NCI-H446 treated with DMSO at 0.1 percent for 48 hours (cell line): ENCODE measurements at places on chromosomes 5 and 9.

DNA sequence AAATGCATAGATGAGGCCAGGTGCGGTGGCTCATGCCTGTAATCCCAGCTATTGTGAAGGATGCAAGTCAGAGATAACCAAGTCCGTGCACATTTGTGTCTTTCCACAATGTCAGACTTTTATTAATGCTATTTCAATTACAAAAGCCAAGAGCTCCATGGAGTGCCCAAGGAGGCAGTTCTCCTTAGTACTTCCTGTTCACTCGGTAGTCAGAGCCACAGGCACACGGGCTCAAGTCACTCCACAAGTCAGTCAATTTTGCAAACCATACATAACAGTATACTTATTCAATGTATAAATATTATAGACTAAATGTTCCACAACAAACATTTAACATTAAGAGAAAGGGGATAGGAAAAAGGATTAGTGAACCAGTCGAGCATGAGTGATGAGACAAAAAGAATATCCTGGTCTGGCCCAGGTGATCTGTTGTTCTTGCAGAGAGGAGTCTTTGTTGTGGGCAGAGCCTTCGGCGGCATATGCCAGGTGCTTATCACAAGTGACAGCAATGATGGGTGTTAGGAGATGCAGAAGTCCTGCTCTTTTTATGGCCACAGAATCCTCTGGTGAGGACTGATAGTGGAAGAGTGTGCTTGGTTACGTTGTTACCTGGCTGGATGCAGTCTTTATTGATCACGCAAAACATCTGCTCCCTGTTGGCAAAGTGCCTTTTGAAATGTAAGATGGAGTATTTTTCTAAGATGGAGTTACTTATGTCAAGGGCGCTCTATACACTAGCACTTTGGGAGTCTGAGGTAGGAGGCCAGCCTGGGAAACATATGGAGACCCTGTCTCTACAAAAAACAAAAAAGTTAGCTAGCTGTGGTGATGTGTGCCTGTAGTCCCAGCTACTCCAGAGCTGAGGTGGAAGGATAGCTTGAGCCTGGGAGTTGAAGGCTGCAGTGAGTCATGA is 167.0 kb upstream of the FBXL17 start:
- no peak for DNase-seq

DNA sequence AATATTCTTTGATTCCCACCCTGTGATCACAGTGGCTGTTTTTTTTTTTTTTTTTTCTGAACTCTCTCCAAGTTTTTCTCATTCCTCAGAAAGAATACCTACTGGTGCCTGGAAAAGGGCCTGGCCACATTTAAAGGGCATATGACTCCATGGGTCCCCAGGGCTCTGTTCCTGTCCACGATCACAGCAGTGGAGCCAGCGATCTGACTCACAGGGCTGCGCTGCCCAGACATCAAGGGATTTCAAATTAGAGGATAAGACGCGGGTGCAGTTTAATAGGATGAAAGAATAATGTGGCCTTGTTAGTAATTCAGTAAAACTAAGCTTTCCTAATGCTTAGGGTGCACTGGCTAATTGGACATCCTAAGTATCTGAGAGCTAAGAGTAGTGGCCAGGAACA is 175.1 kb upstream of the MSX2 start:
- DNase-seq, result no peak

DNA sequence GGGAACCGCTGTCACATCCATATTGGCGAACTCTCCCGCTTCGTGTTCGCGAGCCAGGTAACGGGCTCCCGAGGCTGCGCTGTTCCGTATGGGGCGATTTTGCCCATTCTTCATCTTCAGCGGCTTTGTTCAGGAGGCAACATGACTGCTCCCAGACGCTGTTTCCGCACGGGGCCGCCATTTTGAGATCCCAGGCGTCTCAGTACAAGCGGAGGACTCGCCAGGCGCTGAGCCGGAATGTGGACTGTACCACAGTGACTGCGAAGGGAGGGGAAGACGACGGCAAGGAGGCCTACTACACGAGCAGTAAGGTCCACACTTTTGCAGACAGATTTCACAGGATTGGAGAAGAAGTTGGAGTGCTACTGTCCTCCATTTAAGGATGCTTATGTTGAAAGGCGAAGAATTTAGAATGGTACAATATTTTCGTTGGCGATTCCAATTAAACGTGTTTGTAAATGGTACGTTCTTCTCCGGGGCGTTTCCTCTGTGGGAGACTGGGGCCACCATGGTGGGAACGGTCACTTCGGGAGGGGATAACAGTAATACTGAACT is 41.6 kb upstream of the ZNF300 start:
- DNase-seq, result no peak

- DNase-seq, result no peak
Measured at GRCh38 chr5:132268769-132269551, 11.5 kb downstream of the PDLIM4 start.

DNA sequence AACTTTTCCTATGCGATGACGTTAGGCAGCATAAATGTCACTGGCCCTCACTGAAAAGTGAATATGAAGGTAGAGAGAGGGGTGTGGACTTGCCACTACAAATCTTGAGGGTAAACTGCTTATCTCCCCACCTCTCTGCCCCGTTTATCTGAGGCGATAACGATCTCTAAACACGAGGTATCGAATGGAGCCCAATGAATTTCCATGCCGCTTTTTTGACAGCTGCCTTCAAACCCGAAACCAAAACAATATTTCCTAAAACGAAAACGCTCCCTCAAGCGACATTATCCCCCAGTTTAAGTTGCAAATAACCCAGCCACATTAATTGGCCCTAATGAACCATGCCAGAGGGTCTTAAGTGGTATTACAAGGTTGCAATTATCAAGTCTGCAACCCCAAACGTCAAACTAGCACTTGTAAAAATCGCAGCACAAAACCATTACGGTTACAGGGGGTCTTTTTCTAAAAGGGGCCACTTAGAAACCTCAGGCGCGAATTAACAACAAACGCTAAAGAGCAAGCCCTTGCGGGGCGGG is 1.4 kb downstream of the NR3C1 start:
- DNase-seq, result no peak

GRCh38 chr9:124549016-124549415 is 41.8 kb upstream of the NR5A1 start:
- no peak for DNase-seq

DNA sequence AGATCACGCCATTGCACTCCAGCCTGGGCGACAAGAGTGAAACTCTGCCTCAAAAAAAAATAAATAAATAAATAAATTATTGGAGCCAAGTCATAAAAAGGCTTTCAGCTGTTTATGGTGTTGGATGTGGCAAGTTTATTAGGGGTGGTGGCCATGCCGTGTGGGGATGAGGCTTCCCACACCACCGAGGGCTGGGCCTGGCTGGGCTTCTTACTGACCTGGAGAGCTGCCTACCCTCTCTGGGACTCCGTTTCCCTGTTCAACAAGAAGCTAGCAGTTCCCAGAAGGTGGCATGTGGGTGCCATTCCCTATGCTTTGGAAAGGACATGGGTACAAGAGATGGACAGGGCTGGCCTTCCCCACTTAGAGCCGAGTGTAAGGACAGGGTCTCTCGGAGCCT is 22.6 kb downstream of the GPRIN1 start:
- DNase-seq, result no peak

- no peak for DNase-seq
Measured at GRCh38 chr5:135830876-135831275, 3.6 kb upstream of the SLC25A48 start.

DNA sequence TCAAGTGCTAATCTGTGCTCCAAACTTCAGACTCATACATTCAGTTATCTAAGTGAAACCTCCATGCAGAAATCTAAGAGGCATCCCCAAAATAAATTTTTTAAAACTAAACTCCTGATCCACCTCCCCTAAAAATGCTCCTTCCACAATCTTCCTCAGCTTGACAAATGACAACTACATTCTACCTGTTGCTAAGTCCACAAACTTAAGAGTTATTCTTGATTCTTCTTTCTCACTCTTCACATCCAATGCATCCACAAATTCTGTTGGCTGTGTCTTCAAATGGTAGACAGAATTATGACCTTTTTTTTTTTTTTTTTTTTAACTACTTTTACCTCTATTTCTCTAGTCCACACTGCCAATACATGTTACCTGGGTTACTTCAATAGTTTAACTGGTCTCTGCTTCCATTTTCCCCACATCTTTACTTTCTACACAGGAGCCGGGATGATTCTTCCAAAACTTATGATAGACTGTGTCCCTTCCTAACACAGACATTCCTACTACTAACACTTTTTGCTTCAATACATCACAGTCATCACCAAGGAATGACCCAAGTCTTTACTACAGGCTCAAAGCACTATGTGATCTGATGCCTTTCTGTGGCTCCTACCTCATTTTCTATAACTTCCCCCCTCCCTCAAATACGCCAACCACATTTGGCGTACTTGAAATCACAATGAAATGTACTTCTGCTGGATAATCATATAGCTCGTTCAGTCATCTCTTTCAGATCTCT is 143.6 kb downstream of the PDE4D start:
- no peak for DNase-seq
